ENCODE measurements at places on chromosomes 5 and 9.

DNA sequence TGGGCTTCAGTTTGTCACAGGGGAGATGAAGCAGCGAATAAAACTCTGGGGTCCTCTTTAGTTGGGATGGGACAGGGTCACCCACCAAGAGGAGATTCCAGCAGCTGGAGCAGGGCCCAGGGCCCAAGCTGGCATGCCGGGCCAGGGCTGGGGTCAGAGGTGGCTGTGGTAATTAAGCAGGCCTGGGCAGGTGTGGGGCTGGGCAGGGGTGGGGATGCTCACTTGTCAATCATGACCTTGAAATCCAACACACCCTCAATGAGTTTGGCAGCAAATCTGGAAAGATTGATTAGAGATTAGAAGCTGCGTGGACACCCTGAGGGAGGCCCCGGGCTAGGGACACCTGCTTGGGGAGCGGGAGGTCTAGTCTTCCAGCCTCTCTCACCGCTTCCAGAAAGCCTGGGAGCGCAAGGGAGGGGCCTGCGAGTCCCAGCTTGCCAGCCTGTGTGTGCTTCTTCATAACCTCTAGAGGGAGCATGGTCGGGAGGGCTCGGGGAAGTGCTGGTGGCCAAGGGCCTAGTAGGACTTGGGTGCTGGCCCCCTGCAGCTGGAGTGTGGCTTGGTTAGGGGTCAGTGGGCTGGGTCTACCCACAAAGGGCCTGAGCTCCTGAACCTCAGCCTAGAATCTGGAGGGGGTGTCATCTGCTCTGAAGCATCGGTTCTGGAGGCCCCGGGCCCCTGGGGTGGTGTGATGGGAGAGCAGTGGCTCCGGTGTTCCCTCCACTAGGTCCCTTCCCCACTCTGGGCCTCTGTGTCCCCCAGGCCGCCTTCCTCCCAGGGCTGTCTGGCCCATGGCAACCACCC, 7.6 kb downstream of the CRAT start:
- DNase-seq = peak; percentile 60

GRCh38 chr9:121768416-121769015, 117.1 kb downstream of the DAB2IP start:
- DNase-seq = no peak

DNA sequence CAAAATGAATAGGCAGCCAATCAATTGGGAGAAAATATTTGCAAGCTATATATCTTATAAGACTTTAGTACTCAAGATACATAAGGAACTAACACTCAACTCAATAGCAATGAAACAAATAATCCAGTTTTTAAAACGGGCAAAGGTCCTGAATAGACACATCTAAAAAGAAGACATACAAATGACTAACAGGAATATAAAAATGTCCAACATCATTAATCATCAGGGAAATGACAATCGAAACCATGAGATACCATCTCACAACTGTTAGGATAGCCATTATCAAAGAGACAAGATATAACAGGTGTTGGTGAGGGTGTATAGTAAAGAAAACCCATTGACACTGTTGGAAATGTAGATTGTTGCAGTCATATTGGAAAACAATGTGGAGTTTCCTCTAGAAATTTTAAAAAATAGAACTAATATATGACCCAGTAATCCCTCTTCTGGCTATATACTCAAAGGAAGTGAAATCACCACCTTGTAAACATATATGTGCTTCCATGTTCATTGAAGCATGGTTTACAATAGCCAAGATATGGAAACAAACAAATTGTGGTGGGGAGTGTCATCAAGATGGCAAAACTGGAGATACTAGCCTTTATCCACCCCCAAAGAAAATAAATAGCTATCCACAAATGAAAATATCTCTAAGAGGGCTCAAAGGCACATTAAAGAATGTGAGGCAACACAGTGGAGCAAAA, 13.9 kb upstream of the BTNL3 start:
- no peak for DNase-seq

DNA sequence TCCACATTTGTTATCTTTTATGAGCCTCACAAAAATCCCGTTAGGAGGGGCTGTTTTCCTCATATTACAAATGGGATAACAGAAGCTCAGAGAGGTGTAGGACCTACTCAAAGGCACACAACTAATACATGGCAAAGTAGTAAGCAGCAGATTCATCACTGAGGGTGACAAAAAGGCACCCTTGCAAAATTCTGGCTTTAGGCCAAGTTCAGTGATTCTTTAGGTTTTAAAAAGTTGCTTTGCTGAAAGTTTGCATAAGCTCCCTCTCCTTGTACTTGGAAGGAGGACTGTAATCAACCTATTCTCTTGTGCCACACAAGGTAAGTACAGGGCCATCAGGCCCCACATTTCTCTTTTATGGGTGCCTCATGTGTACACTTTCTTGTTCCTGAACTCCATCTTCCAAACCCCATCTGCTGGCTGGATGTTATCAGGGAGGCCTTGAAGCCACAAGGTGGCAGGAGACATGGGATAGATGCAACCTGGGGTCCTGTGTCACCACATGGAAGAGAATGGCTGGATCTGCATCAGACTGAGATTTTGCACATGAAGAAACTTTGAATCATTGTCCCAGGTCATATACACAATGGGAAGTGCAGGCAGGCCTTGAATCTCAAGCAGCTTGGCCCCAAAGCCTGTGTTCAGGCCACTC, 311.6 kb downstream of the MSX2 start:
- no peak for DNase-seq

- peak; percentile 58 for DNase-seq
These were observed at the start of gene CSF1R for GRCh38 chr5:150085950-150086715. CSF1R (minus strand) TSS chr5:150086554; CDS start chr5:150086427, 127 bp downstream.

GRCh38 chr5:151699071-151699901, 12.6 kb upstream of the SPARC start:
- DNase-seq = no peak

- DNase-seq = no peak
These were observed 200.3 kb downstream of the TRPM3 start for GRCh38 chr9:70921136-70921535.

DNA sequence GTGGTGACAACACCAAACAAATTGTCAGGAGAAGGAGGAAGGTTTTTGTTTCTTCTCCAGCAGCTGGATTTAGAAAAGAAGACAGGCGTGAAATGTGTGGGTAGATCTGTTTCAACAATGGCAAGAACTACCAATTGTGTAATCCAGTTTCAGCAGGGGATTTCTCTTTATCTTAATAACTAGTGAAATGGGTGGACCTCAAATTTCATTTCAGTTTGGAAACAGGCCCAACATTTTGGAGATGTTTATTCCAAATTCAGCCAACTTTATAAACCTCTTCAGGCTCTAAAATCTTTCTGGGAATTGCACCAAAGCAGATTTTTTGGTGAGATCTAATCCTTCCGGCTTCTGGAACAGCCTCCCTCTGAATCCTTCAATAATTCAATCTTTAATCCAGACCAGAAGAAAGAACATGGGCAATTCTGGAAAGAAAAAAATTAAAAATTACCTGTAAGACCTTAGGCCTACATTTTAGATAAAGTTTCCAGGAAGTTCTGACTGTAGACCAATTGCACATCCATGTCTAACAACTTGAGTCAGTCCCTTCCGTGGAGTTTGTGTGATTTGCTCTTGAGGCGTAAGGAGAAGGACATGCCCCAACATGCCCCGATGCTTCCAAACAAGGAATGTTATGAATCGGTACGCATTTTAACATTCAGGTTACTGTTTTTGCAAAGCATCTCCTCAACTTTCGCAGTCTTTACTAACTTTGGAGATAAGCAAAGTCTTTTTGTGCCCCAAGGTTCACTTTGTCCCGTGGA, 423.6 kb downstream of the IRX1 start:
- DNase-seq = peak; percentile 19

GRCh38 chr5:115309751-115310370, 13.4 kb upstream of the CCDC112 start:
- peak; percentile 27 for DNase-seq

GRCh38 chr5:68872088-68872839, 221.6 kb upstream of the SLC30A5 start:
- no peak for DNase-seq

GRCh38 chr5:143225511-143225910, 178.0 kb downstream of the NR3C1 start:
- no peak for DNase-seq

- peak; percentile 91 for DNase-seq
These were observed 16.3 kb downstream of the KLF9 start for GRCh38 chr9:70398145-70398556.

GRCh38 chr9:7259544-7260241, 501.9 kb downstream of the KDM4C start:
- no peak for DNase-seq

GRCh38 chr5:36206913-36207312, 34.8 kb downstream of the NADK2 start:
- DNase-seq = no peak

- no peak for DNase-seq
These were observed 4.9 kb downstream of the ACSL6 start for GRCh38 chr5:132006331-132007120.

DNA sequence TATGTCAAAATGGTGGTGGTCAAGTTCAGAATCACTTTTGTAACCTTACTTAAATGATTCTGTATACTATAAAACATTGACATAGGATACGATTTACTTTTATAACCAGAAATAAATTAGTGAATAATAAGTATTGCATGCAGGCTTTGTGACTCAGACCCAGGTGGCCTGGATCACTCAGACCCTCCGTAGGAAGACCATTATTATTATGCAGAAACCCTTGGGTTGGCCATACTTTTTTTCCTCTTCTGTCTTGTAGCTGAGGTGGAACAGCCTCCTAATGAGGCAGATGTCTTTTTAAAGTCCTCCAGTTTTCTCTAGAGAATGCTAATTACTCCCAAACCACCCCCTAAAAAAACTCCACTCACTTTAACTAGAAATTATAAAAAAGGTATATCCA, 121.9 kb downstream of the LPAR1 start:
- no peak for DNase-seq

- DNase-seq = no peak
These were observed 343.4 kb downstream of the DNAH5 start for GRCh38 chr5:13601112-13601511.

DNA sequence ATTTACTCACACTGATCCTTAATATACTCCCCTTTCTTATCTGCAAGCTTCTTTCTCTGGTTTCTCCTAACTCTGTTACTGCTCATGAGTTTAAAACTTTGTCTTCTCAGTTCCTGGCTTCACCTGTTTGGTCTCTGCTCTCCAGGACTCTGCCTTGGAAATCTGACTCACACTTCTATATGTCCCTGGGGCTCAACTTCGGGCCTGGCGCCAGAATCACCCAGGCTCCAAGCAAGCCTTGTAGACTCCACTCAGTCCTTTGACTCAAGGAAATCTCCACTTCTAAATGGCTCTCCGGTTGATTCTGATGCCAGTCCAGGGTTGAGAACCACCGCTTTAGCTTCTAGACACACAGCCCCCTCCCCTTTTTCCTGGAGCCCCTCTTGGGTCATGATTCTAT, 57.8 kb downstream of the TMC1 start:
- no peak for DNase-seq

DNA sequence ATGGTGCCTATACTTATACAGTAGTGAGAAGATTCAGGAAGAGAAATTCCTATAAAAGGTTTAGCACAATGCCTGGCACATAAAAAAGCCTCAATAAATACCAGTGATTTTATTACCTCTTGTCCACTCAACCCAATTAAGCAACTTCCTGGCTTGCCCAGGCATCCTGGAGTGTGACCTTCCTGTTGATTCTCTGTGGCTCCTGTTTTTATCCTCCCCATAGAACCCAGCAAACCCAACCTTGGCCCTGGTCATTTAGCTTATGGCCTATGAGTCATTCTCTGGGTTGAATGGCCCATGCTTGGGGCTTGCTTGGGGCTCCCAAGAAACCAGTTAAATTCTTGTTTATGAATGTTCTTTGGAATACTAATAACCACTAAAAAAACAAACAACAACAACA, 21.4 kb upstream of the SPARC start:
- peak; percentile 18 for DNase-seq

GRCh38 chr5:143592648-143593047, 189.2 kb upstream of the NR3C1 start:
- DNase-seq = peak; percentile 21

GRCh38 chr9:104094534-104095015, 466 bp downstream of the SMC2 start:
- no peak for DNase-seq

GRCh38 chr5:13943676-13944075, 812 bp downstream of the DNAH5 start:
- no peak for DNase-seq

- DNase-seq = no peak
These were observed 542.6 kb downstream of the CSNK1G3 start for GRCh38 chr5:124054564-124054963.

DNA sequence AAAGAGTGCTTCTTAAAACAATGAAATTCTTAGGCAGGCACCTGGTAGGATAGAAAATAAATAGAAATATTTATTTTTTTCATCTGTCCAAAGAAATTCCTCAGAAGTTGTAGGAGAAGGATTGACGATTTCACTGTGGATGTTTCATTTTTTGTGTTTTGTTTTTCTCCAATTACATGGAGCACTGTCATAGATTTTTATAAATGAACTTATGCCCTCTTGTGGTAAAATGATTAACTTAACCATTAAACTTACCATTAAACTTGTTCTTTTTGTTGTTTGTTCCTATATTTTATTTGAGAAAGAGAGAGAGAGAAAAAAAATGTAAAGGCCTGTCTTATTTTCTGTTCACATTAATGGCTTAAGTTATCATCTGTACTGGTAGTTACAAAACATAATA, 339.2 kb downstream of the PRR16 start:
- no peak for DNase-seq

GRCh38 chr5:73906277-73906676, 280.3 kb downstream of the ARHGEF28 start:
- DNase-seq = no peak

GRCh38 chr5:181203093-181203711, 1.8 kb downstream of the TRIM7 start:
- peak; percentile 60 for DNase-seq
